ENCODE measurements at places on chromosomes 11 and 22. TPM values are rescaled to one million over a fixed set of nuclear protein-coding genes. Genes with fewer than 3 reads are reported as not detected.

DNA sequence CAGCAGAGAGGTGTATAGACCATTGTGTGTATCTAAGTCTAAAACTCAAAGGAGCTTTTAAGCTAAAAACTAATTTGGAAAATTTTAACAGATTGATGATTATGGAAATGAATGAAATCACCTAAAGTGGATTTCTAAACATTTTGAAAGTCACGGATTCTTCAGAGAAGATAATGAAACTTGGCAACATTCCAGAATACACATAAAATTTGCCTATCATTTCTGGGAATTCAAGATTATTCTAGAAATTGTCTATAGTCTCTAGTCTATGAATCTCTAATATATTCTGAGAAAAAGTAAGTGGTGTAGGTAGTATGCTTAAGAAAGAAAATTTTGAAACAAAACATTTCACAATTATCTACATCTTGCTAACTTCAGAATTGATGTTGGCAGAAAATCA is 1117.9 kb upstream of the CNTN5 start:
- no peak for DNase-seq

GRCh38 chr11:79897896-79898295 is 457.1 kb upstream of the TENM4 start:
- no peak for DNase-seq

GRCh38 chr11:7630002-7630401 is 43.3 kb downstream of the CYB5R2 start:
- DNase-seq: no peak

- DNase-seq: no peak
Measured at GRCh38 chr11:79060081-79060953, 380.5 kb downstream of the TENM4 start.

DNA sequence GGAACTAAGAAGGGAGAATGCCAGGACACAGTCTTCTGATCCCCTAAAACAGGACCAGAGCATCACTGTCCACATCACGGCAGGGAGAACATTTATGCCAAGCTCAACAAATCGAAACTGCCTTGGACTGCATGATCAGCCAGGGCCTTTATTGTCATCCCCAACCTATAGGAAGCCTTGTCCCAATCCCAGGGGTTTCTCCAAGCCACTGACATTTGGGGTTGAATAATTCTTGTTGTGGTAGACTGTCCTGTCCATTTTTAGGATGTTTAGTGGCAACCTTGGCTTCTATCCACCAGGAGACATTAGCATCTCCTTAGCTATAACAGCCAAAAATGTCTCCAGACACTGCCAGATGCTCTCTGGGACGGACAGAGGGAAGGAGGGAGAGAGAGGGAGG is 37.1 kb downstream of the RPL27A start:
- DNase-seq: no peak

C11orf86 gene
- not detected for total RNA-seq

USH1C gene
- not detected for total RNA-seq

HIC2 gene
- 0.53 TPM for total RNA-seq

TIMP3 gene
- 17.6 TPM for total RNA-seq
